Eye (tissue), 1 donor: ENCODE measurements at places on chromosomes 2 and 18.

GRCh38 chr2:216375286-216375685 lies 3.0 kb upstream of the MARCHF4 start:
- DNase-seq = no peak

- DNase-seq = no peak
These were observed 136.2 kb downstream of the PXDN start for GRCh38 chr2:1607971-1608688.

GRCh38 chr2:25043241-25043867 lies 1.5 kb downstream of the EFR3B start:
- DNase-seq = no peak

DNA sequence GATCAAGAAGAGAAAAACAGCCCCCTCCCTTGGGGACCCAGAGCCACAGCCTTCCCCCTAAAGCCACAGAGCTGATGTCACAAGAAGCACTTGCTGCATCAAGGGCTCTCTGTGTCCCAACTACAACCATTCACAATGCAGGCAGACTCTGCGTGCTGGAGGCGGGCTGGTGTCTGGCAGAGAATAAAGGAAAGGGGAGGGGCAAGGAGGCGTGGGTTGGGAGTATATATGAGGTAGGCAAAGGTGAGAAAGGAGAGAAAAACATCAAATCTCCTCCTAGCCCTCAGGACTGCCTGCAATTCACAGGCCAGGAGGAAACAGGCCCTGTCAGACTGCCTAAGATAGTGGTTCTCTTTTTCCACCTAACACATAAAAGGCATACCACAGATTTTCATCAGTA lies 48.8 kb upstream of the IHH start:
- no peak for DNase-seq

- no peak for DNase-seq
These were observed 25.2 kb upstream of the ITGA6 start for GRCh38 chr2:172402198-172402597.

DNA sequence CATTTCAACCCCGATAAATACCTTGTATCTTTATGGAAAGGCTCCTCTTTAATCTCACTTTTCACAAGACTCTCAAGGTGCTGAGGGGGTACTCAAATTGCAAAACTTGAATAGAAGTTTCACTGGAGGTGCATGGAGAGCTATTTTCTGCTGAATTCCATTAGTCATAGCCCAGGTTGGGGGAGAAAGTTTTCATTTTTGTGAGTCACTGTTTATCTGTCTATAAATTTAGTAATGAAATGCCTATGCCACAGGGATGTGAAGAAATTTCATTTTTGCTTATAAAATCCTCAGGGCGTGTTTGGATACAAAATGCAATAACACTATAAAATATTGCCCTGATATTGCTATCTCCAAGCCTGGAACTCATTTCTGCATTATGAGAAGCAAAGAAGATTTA lies 346.3 kb downstream of the LRATD1 start:
- DNase-seq = no peak

GRCh38 chr2:6793371-6793770 lies 72.3 kb downstream of the CMPK2 start:
- no peak for DNase-seq
